Keratinocyte (primary cell): ENCODE measurements at places on chromosomes 7 and 10. TPM values are rescaled to one million over a fixed set of nuclear protein-coding genes. Genes with fewer than 3 reads are reported as not detected.

NCF1 gene
- polyA plus RNA-seq = 0.05 to 0.40 TPM (median 0.09 TPM) in 3 replicates

STEAP1 gene
- 7.7 to 19.0 TPM (median 16.7 TPM) in 3 replicates for polyA plus RNA-seq

NEURL1 gene
- polyA plus RNA-seq = 0.02 to 0.12 TPM (median 0.03 TPM) in 3 replicates

DNA sequence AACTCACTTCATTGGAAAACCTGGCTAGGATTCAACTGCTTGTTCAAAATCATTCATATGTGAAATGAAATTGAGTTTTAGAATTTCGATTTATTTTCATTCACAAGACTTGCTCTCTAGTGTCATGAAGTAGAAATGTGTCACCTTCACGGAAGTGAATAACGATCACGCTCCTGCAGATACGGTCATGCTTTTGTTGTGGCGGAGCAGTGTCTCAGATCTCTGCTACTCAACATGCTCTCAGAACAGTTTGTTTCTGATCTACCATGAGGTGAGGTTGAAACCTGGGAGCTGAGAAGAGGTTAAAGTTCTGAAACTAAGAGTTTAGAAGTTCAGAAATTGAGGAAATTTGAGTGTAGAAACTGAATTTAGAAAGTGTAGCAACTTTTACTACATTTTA, 13.8 kb upstream of the PITRM1 start:
- DNase-seq = no peak

DNA sequence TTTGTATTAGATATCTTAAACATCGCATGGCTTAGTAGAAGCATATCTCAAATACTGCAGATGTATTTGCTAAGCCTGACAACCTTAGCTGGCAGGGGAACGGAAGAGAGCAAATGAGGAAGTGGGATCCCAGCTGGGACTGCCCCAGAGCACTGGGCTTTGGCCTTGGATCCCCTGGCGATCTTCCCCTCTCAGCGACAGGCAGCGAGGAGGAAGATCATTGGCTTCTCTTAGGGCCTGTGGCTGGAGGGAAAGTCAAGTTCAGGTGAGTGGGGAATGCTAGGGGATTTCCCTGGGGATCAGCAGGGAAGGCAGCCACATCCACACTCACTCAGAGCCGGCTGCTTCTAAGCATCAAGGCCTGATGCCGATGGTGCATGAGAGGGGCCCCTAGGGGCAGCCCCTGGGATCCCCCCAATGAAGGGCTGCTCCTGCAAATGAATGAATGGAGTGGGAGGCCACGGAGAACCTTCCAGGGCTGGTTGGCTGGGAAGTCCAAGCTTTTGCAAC, 42.0 kb downstream of the LYZL2 start:
- no peak for DNase-seq

DNA sequence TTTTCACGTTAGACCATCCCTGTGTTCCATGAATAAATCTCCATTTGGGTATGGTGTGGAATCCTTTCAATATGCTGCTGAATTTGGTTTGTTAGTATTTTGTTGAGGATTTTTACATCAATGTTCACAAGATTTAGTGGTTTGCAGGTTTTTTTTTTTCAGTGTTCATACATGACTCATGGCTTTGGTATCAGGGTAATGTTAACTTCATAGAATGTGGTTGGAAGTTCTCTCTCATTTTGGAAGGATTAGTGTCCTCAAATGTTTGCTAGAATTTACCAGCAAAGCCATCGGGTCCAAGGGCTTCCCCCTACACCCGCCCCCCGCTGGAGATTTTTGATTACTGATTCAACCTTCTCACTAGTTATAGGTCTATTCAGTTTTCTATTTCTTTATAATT, 398.0 kb downstream of the NXPH1 start:
- no peak for DNase-seq

GRCh38 chr7:71787513-71787912, 624.6 kb downstream of the CALN1 start:
- no peak for DNase-seq

GRCh38 chr7:135094472-135095237, 53.2 kb upstream of the TMEM140 start:
- DNase-seq = no peak

DNA sequence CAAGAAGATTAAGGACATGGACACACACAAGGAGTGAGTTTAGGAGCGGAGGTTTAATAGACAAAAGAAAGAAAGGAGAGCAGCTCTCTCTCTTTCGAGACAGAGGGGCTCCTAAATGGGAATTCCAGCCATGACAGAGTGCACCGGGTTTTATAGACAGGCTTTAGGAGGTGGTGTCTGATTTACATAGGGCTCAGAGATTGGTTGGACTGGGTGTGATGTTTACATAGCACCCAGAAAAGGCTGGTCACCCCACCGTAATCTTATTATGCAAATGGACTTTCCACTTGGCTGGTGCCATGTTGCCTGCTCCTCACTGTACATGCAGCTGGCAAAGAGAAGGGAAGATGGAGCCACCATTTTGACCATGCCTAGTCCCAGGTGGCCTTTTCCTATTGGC, 28.4 kb upstream of the MRC1 start:
- no peak for DNase-seq

- DNase-seq = no peak
These were observed 97.6 kb downstream of the ZMIZ1 start for GRCh38 chr10:79166312-79166721.

DNA sequence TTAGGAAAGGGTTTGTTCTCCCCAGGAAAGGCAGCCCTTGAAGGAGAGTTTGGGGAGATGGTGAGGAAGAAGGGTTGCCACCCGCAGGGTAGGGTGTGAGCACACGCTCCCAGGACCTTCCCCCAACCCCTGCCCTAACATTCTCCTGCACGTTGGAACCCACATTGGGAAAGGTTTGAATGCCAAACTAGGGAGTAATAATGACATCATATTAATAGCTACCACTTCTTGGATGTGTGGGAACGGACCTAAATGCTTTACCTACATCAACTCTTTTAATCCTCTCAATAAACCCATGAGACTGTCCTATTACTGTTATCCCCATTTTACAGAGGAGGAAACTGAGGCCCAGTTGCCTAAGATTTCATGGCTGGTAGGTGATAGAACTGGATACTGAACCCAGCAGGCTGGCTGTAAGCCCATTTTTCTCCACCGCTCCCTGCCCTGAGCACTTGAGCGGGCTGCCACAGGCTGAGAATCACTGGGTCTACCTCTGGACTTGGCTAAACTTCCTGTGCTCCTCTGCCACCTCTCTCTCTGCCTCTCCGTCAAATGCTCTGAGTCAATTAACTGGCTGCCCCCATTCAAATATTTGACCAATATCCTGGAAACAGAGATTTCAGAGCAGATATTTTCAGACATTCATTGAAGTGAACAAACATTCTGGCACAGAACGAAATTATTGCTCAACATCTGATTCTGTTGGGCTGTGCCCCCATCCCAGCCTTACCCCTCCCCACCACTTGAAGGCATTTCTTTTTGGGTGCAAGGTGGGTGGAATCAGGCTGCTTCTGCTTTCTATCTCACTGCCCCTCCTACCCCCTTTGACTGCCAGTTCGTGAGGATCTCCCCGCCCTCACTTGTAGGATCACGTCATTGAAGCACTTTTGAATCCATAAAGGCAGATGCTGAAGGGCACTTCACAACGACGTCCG, 129.7 kb downstream of the C10orf105 start:
- no peak for DNase-seq

DNA sequence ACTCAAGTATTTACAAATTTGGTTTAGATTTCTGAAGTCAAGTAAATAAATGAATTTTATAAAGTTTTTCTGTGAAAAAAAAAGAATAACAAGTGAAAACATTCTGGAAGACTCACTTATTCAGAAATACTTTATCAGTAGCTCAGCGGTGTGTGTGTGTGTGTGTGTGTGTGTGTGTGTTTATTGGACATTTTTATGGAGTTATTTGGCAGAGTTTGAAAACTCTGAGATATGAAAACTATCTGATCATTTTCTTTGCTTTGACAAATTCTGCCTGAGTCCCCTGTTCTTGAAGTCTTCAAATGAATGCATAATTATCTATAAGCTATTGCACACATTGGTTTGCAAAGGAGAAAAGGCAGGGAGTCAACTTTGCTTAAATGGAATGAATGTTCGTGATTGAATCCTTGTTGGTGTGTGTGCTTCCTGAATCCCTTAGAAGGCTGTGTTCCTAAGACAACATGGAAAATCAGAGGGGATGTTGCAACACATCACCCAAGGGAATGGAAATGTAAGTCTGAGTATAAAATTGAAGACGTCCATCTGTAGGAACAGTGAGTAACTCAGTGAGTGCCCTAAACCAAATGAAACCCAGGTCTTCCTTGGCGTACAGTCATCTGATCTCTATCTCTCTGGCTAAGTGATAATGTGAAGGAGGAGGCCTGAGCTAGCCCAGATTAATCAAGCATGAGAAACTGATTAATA, 160.9 kb downstream of the REEP3 start:
- peak; percentile 45 for DNase-seq

GRCh38 chr10:50452603-50453002, 171.2 kb downstream of the SGMS1 start:
- no peak for DNase-seq

DNA sequence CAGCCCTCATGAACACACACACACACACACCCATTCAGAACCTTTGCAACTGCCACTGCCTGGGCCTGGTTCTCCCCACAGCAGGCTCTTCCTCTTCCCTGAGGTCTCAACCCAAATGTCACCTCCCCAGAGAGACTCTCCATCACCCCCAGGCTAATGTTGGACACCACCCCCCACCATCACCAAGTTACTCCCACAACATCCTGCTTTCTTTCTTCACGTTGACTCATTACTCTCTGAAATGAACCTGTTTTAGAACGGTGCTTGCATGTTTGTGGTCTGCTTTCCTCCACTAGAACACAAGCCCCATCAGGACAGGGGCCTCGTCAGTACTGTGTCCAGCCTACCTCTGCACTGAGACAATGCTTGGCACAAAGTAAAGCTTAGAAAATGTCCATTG, 16.0 kb downstream of the AFAP1L2 start:
- DNase-seq = peak; percentile 69

GRCh38 chr10:34193931-34194626, 621.0 kb downstream of the PARD3 start:
- DNase-seq = no peak

GRCh38 chr7:46153951-46154787, 233.1 kb upstream of the IGFBP3 start:
- DNase-seq = peak; percentile 97

DNA sequence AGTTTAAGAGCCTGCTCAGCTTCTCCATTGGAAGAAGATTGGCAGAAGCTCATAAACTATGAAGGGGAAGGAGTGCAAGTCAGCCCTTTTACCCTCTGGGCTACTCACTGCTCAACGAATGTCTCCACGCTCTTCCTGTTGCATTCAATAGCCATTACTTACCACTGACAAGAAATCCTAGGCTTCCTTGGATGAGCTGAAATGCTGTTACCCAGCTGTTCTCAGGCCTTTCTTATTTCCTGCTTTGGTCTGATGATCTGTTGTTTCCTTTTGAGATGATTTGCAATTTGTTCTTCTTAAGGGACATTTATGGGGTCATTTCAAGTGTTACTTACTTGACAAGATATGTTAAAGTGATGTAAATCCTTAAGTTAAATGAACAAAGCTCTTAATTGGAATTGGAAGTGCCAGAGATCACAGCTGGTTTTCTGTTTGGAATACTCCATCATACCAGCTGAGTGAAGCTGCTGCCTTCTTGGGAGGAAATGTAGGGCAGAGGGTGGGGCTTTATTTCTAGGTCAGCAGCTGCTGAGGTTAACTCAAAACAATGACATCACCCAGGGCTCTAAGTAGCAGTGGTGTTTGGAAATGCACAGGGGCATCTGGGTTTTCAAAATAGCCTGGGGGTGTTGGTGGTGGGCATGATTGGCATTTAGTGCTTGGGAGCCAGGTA, 170.0 kb downstream of the PRKCQ start:
- no peak for DNase-seq

DNA sequence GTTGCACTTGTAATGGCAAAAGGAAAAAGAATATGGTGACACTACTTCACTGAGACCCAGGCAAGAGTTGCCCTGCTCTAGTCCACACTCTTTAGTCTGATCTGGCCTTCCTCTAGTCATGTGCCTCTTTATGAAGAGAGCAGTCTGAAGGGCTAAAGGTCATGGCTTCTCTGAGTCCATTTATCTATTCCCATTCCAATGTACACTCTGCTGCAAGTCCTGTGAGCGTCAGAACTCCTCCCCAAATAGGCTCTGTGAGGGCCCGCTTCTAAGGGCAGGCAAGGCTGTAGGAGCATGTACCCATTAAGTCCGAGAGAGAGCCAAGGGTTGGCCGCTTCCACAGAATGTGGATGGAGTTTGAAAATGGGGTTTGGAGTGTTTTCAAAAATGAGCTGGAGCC, 209.3 kb downstream of the AHR start:
- DNase-seq = no peak
